Activated CD4-positive, alpha-beta memory T cell treated with anti-CD3 and anti-CD28 coated beads for 36 hours (primary cell): ENCODE measurements at places on chromosomes 3 and 15.

DNA sequence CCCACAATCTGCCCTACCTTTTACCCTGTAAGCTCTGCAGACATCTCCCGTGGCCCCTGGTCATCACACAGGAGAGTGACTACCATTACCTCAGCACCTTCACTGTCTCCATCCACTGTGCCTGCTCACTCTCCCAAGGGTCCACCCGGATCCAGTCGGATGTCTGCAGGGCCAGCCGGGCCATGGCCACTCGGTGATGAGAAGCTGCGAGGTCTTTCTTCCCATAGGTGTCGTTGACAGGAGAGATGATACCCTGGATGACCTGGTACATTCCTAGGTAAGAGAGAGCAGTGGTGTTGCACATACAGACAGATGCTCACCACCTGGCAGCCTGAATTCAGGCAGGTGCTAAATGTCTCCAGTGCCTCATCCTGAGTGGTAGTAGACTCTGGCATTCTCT lies 39.2 kb upstream of the RBP1 start:
- DNase-seq, result no peak

- no peak for DNase-seq
Observed at GRCh38 chr15:26974120-26974780, 3.3 kb downstream of the GABRG3 start.

- DNase-seq, result no peak
Observed at GRCh38 chr15:101615414-101615985, 36.7 kb downstream of the TM2D3 start.

- DNase-seq, result no peak
Observed at GRCh38 chr15:61534986-61535385, 305.9 kb upstream of the RORA start.

DNA sequence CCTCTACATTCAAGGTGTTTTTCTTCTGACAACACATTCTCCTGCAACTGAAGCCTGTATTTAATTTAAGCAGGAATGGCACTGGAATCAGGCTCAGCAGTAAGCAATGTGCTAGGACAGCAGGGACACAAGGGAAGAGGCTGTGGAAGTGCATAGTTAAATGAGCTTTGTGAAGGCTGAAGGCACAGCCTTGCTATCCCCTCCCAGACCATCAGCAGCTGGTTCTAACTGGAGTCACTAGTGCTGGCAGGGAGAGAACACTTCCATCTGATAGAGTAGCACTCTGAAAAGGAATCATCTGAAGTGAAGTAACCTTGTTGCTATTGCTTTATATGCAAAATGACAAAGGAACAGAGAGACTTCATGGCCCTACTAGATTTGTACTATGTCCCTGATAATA lies 14.7 kb downstream of the UQCC5 start:
- DNase-seq, result no peak

DNA sequence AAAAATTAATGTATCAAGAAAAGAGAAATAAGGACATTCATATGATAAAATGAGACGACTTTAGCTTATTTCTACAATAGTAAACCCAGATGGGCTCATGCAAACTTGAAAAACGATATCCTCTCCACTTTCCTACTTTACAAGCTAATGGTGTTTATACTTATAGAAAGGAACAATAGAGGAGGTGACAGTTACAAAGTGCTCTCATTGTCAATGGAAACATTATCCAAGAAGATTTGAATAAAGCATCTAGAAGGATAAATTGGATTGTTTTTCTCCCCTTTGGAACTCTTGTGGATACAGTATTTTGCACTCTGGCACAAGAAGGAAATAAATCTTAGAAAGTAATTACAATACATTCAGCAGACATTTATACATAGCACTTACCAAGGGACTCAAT lies 20.2 kb upstream of the CCDC66 start:
- DNase-seq, result no peak

- DNase-seq, result peak; percentile 90
Observed at GRCh38 chr3:195133462-195133861, 137.5 kb downstream of the XXYLT1 start.

DNA sequence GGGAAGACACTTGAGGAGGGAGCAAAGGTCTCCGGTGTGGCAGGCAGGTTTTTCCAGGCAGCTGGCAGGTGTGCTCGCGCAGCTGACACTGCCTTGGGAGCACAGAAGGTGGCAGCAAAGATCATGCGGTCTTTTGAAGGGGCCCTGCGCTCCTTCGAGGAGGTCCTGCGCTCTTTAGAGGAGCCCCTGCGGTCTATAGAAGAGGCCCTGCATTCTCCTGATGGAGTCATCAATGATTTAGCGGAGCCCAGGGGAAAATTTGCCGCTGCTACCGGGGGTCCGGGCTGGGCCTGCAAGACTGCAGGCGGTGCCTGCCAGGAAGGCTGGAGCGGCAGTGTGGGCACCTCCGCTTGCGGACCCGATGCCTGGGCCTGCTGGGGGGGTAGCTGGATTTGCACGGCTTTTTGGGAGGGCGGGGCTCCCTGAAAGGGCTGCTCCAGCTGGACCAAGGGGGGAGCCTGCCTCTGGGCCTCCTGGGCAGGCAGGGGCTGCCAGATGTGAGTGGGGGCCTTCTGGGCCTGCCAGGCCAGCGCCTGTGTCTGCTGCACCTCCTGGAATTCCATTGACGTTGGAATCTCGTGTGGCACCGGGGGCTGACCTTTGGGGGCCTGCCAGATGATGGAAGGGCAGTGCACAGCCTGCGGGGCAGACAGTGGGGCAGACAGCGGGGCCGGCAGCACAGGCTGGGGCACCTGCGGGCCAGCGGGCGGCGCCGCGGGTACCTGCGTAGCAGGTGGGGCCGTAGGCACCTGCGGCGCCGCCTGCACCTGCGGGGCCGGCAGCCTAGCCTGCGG lies 2.1 kb downstream of the MAGEL2 start:
- DNase-seq, result no peak

GRCh38 chr3:196414469-196414868 lies 17.8 kb downstream of the UBXN7 start:
- DNase-seq, result no peak

DNA sequence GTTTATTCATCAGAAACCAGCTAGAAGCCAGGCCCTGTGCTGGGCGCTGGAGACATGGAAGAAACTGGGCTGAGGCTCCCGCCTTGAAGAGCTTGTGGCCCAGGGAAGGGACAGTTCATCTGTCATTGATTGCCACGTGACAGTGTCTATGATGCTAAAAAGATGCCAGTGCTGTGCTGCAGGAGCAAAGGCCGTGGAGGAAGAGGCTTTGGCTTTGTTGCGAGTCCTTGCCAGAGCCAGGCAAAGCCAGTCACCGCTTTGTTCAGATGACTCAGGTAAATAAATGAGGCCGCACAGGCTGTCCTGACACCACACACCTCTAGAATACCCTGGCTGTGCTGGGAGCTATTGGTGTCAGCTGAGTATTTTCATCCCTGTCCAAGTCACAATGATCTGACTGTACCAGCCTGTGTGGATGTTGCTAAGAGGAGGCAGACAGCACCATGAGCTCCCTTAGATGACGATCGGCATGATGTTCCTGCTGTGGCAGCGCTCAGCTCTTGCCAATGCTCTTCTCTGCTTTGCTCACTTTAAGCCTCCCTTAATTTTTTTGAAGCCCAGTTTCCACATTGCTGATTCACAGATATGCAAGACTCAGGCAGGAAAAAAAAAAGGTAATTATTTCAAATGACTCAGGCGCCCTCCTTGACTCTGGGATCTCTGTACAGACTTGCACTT lies 77.5 kb downstream of the CCNL1 start:
- DNase-seq, result no peak

- peak; percentile 83 for DNase-seq
Observed at GRCh38 chr15:39624806-39625205, 43.9 kb downstream of the THBS1 start.

GRCh38 chr15:52798529-52799101 lies 8.5 kb upstream of the ONECUT1 start:
- DNase-seq, result no peak

DNA sequence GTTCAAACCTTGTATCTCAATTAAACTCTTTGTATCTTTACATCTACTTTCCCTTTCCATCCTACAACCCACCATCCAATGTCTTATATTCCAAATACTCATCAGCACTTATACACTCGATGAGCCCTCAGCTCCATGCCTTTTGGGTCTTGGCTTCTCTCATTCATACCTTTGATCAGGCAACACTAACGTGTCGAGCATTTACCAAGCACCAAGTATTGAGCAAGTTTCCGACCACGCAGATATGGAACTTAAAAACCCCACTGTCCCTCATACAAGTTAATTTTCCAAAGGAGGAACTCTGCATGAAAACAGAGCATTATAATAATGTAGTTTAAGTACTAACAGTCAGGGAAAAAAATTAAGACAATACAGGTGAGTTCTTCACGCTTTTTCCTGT lies 102.8 kb downstream of the IL1RAP start:
- peak; percentile 13 for DNase-seq

DNA sequence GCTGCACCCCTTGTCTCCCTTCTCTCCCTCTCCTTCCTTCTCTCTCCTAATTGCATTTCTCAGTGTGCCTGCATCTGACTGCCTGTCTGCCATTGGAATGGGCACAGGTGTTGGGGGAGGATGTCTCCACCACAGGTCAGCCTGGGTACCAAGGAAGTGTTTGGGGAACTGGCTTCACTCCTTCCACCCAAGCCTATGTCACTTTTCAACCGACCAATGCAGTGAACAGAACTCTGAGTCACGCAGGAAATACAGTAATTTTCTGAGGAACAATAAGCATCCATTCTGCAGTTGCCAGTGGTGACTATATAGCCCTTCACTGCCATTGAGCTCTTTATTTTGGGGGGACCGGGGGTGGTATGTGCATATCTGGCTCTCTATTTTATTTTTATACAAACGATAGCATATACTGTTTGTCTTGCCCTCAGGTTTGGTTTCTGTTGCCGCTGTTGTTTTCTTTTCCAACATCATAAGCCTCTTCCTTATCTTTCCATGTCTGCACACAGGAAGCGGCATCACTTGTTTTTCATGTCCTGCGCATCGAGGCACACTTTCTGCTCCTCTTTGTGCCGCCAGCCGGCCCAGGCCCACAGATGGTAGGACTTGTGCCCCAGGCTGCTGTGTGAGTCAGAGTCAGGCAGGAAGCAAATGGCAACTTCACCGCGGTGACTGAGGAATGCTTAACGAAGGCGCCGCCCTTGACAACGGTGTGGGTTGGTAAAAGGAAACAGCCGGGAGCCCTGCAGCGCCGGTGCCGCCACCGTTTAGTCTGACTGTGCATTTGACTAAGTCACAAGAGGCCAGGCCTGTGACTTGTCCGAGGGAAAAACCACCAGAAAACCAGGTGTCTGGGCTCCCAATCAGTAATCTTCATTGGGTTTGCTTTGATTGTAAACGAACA lies 21.1 kb upstream of the CDCP1 start:
- DNase-seq, result peak; percentile 95

DNA sequence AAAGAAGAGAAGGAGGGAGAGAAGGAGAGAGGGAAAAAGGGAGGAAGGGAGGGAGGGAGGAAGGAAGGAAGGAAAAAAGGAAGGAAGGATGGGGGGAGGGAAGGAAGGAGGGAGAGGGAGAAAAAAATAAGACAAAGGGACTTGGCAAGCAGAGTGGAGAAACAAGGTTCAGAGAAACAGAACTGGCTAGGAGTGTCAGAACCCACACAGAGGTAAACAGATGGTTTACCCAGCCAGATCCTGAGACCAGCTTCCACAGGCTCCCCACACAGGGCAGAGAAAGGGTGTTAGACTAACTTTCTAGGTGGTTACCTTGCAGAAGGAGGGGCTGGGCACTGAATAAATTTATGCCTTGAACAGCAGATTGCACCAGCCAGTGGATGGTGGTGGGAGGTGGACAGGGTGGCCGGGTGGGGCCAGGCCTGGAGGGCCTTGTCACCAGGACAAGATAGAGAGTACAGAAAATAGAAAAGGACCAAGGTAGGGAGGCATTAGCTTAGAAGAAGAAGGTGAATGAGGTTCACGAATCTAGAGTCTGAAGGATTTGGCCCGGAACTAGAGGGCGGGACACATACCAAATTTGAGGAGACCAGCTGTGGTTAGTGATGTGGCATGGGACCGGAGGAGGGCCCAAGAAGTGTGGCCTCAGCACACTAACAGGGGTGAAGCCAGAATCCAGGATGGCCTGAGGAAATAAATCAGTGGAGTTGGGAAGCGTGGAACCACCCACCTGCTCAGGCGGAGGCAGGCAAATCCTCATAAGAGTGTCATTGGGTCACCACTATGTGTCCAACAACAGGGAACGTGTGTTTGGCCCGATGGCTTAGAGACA lies 1.2 kb upstream of the TM4SF1 start:
- no peak for DNase-seq

DNA sequence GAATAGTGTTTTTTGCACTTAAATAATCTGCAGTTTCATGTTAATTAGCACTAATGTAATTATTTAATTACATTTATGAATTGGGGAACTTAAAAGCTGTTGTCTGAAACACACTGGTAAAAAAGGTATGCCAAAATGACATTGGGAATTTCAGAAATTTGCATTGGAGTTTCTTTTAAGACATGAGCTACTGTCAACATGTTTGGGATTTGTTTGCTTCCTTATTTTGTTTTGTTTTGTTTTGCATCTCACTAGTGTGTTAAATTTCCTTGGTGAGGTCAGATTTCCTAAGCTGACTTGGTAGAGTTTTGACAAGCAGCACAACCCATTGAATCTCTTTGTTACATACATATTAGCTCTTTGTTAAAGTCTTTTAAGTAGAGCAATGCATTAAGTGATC lies 119.4 kb downstream of the IQCH start:
- DNase-seq, result no peak

GRCh38 chr3:10775828-10776227 lies 40.2 kb upstream of the SLC6A11 start:
- DNase-seq, result no peak

DNA sequence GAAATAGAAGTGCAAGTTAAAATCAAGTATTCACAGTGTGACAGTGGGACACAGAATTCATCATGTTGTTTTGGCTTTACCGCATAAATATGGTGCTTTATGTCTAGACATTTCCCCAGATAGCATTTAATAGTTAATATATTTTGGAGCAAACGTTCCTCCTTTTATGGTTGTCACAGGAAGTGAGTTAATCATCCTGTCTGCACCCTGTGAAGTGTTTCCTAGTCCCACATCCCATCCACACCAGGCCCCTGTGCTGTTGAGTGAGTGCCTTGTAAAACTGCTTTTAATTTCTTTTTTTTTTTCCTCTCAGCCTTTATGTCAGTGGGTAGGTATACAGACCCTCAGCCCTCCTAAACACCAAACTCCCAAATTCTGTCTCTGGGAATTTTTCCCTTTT lies 393.7 kb downstream of the FEZF2 start:
- no peak for DNase-seq

- DNase-seq, result no peak
Observed at GRCh38 chr15:41291065-41291631, 41.2 kb downstream of the OIP5 start.

DNA sequence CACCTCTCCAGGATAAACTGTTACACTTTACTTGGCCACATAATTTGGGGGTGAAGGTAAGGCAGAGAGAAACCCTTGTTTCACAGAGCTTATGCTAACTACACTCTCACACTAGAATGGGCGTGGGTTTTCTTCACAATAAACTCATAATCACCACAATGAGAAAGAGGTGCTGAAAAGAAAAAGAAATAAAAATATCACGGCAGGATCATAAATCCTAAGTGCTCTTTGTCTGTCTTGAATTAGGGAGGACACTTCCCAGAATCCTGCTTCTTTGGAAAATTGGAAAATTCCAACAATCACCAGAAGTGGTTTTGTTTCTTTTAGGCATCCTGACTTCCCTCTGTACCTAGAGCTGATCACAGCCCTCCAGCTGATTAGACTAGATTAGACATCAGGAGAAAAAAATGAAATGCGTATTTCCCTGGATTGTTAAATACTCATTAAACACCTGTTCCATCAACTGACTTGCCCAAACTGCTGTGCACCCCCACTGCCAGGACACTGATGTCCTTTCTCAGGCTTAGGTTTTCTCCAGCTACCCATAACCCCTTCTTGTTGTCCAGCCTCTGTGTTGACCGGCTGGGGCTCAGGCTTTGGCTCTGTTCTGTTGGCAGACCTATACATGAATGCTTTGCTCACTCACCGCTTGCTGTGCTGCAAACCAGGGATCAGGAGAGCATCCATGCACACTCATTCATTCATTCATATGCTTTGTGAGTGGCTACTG lies 41.6 kb upstream of the ACKR4 start:
- no peak for DNase-seq
